ENCODE measurements at places on chromosomes 3 and 15.

DNA sequence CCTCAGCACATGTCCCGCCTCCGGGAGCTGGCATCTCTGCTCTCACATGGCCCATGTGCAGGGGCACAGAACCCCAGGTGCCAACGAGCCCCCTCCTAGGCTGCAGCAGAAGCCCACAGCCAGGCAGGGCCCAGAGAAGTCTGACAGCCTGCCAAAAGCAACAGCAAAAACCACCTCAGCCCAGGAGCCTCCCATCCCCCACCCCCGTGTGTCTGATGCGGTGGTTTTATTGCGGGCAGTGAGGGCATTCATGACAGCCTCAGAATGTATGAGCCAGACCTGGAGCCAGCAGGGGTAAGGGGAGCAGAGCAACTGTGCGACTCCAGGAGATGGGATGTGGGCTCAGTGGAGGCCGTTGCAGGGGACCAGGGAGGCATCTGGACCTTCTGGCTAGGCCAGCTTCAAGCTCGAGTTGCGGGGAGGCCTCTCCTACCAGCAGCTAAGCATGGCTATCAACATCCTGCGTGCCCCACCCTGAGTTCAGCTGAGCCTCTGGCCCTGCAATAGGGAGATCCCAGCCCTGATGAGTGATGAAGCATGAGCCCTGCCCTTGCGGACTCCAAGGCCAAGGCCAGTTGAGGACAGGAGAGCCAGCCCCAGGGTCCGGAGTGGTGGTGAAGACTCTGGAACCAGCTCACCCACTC is 52.5 kb downstream of the CYP11A1 start:
- DNase-seq, result no peak

DNA sequence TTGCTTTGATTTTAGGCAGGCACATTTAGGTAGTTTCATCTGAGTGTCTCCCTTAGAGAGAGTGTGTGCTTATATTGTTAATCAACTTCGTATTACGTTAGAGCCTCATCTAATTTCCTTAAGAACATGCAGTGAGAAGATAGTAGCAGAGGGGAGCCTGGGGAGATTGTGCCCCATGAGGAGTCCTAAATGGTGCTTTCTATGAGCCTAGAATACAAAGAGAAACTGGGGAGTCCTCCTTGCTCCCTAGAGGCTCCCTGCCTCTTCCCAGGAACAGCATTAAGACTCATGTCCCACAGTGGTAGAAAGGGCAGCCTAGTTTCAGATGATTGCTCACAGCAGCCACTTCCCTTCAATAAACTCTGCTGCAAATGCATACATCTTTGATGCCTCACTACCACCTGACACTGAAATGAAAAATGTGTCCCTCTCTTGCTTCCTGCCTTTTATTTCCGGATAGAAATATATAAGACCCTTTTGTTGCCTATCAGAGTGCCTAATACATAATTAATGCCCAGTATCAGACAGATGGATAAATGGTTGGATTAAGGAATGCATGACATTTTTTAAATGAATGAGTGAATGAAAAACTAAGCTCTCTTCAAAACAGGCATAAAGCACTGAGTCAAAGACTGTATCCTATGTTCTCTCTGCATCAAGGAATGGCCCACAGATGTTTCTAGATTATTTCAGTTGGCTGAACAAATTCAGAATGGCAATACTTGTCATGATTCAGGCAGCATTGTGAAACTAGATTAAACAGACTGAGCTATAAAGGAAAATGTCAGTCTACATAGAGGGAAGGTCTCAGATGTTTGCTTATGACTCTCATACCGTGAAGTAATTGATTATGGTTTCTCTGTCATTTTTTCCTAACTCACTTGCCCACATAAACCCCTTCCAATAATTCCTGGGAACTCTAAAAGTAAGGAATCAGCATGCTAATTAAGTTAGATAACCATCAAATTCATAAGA is 362.1 kb downstream of the LRRC3B start:
- no peak for DNase-seq

DNA sequence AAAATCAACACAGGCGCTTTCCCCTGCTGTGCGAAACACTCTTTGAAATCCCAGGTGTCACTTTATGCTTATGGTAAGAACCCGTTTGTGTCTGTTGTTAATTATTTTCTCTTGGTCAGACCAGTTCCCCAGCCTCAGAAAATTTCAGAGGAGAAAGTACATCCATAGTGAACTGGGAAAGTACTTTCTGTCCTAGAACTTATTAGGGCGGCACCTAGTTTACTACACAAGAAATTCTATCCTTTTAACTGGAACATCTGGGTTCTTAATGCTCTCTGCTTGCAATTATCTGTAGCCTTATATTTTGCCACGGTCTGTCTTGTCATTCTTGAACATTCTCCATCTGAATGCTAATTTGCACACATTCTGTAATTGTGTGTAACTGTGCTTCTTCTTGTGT is 215.0 kb downstream of the PTPRG start:
- DNase-seq, result no peak

DNA sequence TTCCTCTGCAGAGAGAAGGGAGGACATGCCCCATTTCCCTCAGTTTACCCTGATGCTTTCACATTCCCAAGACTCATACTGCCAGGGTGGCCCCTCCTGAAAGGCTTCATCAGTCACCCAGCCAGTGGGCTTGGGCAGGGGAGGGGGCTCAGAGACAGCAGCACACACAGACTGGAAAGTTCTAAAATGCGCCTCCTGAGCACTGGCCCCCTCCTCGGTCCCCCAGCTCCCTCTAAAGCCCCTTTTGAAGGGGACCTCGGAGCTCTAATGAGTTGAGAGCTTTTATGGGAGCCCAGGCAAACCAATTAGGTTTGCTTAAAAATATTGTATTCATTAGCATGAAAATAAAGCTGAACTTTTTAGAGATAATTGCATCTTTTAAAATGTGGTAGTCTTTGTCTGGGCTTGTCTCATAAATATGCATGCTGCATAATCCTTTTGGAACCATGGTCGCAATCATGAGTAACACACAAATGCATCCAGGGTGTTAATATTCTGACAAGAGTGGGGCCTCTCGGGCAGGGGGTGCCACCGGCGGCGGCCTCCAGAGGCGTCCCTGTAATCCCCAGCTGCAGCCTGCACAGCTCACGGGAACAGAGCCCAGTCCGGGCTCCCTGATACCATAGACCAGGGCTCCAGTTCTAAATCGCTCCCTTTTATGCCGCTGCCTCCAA is 78.5 kb downstream of the RPLP1 start:
- no peak for DNase-seq

- DNase-seq, result no peak
These were observed 3.4 kb downstream of the GHSR start for GRCh38 chr3:172444821-172445220.

DNA sequence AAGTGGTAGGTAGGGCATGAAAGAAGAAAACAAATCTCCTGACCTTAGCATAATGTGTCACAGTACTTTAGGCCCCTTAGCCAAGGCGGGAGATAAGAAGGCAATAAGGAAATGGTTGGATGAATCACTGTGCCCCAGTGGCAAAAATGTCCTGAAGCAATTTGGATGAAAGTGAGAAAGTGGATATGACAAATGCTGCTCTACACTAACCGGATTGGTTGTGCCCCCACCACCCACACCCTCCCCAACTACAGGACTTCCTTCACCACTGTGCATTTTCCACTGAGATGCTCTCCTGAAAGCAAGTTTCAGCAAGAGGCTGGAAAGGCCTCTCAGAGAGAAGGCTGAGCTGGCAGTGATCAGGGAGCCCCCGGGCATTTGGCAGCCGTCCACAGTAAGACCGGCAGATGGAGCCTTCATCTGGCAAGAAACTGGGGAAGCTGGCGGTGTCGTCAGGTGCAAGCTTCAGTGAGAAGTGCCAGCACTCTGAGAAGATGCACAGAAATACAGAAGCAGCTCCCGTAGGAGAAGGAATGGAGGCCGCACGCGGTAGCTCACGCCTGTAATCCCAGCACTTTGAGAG is 63.8 kb downstream of the ATP1B3 start:
- no peak for DNase-seq

- DNase-seq, result no peak
These were observed 651.0 kb upstream of the ARPP21 start for GRCh38 chr3:34988296-34988695.

GRCh38 chr15:62823561-62823960 is 219.0 kb upstream of the TPM1 start:
- no peak for DNase-seq

DNA sequence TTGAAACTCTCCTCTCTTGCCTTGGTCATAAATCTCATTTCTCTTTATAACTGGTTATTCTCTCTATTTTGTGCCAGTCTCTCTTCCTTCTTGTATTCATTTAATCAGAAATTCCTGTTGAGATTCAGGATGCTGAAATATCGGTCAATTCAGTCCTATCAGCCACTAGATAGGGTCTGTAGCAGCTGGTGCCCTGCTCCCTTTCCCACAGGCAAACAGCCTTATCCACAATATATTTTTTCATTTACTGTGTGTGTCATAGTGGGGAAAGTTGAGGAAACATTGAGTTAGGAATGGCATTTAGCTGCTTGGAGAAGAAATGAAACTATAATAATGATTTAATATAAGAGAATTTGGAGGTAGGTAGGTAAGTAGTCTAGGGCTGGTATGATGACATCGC is 146.3 kb downstream of the RBPMS2 start:
- DNase-seq, result no peak

GRCh38 chr3:94972066-94972465 is 909.2 kb downstream of the NSUN3 start:
- DNase-seq, result no peak

DNA sequence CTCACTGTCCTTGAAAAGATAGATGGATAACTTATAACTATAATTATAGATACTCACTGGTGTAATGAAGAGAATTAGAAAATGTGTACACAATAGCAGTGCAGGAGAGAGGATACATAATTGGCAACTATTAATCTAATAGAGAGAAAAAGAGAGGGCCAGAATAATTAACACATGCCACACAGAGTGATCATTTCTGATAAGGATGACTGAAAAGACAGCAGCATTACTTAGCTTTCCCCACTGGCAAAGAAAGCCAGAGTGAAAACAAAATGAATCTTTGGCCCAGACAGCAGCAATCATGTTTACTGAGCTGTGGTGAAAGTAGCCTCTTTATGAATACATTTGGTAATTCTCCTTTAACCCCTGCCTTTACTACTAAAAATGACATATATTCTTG is 493.3 kb upstream of the ROBO1 start:
- no peak for DNase-seq

GRCh38 chr3:70517124-70517890 is 204.9 kb upstream of the MDFIC2 start:
- DNase-seq, result no peak

GRCh38 chr3:104646196-104646595 is 720.5 kb upstream of the ALCAM start:
- DNase-seq, result no peak

GRCh38 chr15:64187396-64188191 is 24.8 kb upstream of the PPIB start:
- DNase-seq, result no peak

DNA sequence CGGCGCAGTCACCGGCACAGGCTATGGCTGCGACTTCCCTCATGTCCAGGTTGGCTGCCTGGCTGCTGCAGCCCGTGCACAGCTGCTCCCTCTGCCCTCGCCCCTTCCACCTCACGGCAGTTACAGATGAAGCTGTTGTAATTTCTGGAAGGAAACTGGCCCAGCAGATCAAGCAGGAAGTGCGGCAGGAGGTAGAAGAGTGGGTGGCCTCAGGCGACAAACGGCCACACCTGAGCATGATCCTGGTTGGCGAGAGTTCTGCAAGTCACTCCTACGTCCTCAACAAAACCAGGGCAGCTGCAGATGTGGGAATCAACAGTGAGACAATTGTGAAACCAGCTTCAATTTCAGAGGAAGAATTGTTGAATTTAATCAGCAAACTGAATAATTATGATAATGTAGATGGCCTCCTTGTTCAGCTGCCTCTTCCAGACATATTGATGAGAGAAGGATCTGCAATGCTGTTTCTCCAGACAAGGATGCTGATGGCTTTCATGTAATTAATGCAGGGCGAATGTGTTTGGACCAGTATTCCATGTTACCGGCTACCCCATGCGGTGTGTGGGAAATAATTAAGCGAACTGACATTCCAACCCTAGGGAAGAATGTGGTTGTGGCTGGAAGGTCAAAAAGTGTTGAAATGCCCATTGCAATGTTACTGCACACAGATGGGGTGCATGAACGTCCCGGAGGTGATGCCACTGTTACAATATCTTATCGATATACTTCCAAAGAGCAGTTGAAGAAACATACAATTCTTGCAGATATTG is 13.2 kb upstream of the GNB4 start:
- DNase-seq, result no peak

DNA sequence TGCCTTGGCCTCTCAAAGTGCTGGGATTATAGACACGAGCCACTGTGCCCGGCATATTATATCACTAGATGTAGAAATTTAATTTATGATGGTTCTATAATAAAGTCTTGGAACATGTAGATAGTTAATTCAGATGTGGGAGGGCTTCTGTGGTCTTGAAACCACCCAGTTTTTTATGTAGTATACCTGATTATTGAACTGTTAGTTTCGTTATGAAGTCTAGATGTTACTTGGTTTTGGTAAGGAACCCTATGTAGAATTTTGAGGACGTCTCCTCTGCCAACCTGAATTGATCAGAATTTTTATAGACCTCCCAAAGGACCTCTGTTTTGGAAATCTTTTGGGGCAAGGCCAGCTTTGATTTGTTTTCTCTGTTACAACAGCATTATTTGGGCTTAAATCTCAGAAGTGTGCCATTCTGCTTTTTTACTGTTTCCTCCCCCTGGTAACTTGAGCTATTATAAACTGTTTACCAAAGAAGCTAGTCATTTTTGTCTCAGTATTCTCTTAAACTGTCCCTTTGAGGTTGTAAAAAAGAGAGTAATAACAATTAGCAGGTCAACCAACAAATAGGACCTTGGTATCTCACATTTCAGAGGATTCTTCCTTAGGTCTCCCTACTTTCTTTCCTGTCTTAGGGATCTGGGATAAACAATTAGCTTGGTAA is 20.8 kb downstream of the AKAP13 start:
- no peak for DNase-seq

- DNase-seq, result no peak
These were observed 3.6 kb downstream of the PDIA3 start for GRCh38 chr15:43749690-43750345.

DNA sequence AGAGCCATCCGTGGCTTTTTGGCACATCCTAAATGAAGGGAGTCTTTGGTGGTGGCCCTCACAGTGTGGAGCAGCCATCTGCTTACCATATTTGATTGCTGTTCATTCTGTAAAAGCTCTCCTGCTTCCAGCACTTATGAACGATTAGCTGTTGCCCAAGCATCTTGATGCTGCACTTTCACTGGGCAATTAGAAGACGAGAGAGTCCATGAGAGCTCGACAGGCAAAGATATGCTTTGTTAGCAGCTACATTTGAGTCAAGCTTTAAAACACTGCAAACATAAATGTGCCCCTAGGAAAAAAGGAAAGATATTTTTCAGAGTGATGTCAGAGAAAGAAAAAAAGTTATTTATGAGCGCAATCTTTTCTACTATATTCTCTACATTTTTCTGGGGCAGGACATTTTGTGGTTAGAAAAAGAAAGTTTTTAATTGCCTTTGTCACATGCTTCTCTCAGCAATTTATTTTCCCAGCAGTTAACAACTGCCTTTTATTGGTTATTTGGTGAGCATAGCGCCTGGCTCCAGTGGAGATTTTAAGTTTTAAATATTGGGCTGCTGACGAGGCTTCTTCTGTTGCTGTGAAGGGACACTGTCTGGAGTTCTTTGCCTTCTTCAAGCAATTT is 468.4 kb downstream of the C3orf38 start:
- no peak for DNase-seq
